Mucosa of descending colon (tissue), 3 donors: ENCODE measurements at places on chromosomes 5 and 9. TPM values are rescaled to one million over a fixed set of nuclear protein-coding genes. Genes with fewer than 3 reads are reported as not detected.

Gene ANKRD18A
- 5.9 TPM for total RNA-seq

Gene AGPAT2
- 152 TPM for total RNA-seq

Gene GRHPR
- 81.3 TPM for total RNA-seq

DNA sequence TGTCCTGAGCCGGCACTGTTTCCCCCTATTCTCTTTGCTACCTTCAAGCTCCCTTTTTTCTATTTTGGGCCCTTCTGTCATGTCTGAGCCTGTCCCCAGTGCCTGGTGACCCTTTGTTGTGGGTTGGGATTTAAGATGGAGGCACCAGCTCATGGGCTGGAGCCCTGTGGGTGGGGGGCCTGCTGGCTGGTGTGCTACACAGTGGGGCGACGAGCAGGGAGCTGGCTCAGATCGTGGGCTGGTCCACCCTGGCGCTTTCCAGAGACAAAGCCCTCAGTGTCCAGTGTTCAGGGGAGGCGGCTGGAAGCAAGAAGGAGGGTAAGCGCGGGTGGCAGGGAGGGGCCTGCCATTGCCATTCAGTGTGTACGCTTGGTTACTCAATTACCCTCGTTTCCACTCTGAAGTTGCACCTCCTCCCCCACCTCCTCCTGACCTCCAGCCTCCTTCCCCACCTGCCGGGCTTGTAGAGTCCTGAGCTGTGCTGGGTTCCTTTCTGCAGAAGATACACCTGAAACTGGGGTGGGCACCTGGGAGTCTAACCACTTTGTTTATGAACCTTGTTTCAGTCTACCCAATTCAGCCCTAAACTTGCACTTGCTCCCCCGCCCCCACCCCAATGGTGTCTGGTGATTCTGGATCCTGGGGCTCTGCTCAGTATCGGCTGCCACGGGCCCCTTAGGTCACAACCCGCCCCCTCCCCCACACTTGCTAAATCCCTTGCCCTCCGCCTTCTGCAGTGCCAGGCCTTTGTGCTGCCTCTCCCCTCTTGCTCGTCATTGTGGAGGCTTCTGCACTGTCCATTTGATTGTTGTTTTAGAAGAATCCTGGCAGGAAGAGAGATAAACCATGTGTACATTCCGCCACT, 49.9 kb downstream of the MVB12B start:
- DNase-seq, result peak; percentile 71

- DNase-seq, result no peak
These were observed 197.4 kb downstream of the FER start for GRCh38 chr5:108945094-108945493.

GRCh38 chr5:94480486-94480885, 137.9 kb downstream of the KIAA0825 start:
- DNase-seq, result no peak

DNA sequence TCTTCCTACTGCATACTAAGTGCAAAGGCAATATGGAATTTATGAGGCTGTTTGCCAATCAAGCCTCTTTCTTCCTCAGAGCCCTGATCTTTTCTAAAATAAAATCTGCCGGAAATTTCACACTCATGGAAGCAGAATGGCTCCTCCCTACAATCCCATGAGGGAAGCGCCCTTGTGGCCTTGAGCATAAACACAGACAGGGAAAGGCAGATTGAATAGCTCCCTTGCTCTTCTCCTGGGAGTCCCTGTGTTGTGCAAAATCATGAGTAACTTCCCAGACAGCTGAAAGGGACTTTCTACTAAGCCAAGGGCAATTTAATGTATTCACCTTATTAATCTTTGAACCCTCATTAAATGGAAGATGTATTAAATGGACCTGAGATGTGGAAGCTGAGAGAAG, 226.1 kb upstream of the PIK3R1 start:
- no peak for DNase-seq

GRCh38 chr9:78507037-78507436, 210.1 kb downstream of the PSAT1 start:
- no peak for DNase-seq

GRCh38 chr5:118919016-118919415, 69.3 kb downstream of the DTWD2 start:
- DNase-seq, result no peak

GRCh38 chr9:135039916-135040645, 47.4 kb upstream of the OLFM1 start:
- no peak for DNase-seq

DNA sequence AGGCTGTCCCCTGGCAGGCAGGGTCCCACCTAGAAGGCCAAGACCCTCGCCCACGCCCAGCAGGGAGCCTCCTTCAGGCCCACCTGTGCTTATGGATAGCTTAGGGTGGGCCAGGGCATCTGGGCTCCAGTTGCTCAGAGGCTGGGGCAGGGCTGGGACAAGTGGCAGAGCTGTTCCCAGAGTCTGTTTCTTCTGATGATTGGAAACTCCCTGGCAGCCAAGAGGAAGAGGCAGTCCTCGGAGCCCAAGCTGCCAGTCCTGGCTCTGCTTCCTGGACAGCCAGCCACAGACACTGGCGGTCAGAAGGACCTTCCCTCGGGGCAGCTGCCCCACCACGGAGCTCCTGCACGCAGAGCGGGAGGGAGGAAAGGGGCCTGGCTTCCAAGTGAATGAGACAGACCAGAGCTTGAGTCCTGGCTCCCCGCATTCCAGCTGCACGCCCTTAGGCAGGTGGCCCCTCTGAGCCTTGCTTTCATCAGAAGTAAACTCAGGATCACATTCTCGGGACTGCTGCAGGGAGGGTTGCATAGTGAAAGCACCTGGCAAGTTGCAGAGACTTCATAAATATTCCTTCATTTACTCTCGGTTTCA, 37.9 kb upstream of the GABRP start:
- DNase-seq, result peak; percentile 72

GRCh38 chr9:107487521-107488374, 1.8 kb downstream of the KLF4 start:
- peak; percentile 77 for DNase-seq

- DNase-seq, result no peak
These were observed 199.6 kb upstream of the MPDZ start for GRCh38 chr9:13479096-13479495.

GRCh38 chr5:92644266-92644886, 936.6 kb downstream of the NR2F1-AS1 start:
- DNase-seq, result no peak

DNA sequence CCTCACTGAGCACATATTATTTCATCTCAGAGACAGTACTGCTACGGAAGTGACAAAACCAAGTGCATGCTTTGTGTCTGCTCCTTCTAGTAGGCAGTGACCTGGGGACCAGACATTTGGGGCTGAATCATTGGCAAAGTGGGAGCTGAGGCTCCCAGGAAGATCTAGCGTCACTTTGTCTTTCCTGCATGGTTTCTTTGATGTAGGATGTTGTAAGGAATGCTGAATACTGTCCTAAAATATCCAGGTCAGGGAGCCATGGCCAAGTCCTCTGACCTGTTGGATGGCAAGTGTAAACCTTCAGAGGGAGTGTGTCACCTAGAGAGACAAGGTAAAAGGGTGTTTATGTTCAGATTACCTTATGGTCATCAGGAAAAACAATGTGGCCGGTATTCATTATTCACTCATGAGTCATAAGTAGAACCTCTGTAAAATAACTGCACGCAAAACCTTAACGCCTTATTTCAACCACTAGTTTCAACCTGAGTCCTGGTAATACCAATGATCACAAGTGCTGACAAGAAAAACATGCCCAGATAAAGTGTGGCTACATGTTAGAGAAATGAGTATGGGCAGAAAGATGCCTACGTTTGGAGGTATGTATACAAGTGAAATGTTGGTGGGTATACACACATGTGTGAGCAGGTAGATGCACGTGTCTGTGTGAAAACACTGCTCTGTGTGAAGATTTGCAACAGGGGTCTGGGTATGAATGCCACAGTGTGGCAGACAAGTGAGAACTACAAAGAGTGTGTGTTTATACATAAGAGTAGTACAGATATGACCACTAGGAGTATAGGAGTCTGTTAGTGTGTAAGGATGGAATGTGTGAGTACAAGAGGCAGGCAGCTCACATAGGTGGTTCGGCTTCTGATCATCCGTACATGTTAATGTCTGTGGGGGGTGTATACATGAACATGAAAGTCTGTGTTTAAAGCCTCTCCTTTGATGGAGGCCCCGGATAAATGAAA, 263.9 kb downstream of the SPOCK1 start:
- no peak for DNase-seq

DNA sequence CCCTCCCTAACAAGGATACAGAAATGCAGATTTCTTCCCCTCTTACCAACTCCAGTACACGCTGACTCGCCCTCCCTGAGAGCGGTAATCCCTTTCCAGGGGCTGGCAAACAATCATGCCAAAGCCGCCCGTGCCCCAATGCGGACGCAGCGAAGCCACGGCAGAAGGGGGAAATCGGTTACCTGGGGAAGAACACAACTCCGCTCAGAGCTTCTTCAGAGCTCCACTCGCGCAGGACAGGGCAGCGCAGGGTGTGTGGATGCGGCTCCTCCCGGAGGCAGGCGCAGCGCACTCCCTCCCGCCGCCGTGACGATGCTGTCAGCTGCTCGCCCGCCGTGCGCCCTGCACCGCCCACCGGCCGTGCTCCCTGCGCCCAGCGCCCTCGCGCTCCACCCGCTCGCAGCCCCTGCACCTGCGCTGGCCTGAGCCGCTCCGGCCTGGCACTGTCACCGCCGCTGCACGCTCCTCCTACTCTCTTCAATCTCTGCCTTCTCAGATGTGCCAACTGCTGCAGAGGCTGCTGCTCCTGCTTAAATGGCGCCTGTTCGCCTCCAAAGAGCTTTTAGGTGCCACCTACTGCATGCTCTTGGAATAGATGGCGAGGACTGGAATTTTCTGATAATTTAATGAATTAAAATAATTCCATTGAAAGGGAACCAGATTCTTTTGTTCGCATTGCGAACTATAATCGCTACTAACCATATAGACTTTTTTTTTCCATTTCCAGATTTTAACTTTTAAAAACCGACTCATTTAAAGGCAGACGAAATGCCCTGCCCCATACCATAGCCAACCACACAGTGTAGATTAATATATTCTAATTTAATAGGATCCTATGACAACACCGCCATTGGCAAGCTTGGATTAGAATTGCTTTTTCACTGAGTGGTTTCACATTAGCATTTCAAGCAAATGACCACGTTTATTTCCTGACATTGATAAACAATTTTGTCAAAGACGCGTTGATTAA, at the start of gene DIRAS2:
Gene DIRAS2, minus strand, starts transcription at position 255 of the 970 bp plus-strand sequence. CDS start 28,997 bp downstream, outside the sequence.
- peak; percentile 53 for DNase-seq

DNA sequence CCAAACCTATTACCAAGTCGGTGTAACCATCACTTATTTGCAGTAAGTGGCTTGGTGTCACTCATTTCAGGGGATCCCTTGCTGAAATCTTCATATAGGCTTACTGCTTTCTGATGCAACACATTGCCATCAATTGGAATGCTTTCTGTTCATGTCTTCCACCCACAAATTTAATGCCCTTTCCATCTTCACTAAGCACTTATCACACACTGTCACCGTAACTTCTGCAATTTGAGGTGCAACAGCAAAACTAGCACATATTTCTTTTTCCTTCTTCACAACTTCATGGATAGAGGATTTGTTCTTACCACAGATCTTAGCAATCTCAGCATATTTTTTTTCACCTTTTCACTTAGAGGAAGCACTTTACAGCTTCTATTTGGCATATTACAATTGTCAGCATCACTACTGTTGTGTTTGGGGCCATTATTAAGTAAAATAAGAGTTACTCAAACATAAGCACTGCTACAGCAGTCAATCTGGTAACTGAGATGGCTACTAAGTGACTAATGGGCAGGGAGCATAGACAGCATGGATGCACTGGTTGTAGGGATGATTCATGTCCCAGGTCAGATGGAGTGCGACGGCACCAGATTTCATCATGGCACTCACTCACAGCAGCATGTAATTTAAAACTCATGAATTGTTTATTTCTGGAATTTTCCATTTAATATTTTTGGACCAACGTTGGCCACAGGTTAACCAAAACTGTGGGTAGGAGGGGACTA, 70.1 kb downstream of the PIP5K1B start:
- DNase-seq, result no peak
